ENCODE measurements at places on chromosomes 4 and X.

- no peak for DNase-seq
Observed at GRCh38 chr4:766152-766515, 59.8 kb downstream of the CPLX1 start.

- DNase-seq: no peak
Observed at GRCh38 chr4:159175989-159176375, 73.1 kb downstream of the RAPGEF2 start.

DNA sequence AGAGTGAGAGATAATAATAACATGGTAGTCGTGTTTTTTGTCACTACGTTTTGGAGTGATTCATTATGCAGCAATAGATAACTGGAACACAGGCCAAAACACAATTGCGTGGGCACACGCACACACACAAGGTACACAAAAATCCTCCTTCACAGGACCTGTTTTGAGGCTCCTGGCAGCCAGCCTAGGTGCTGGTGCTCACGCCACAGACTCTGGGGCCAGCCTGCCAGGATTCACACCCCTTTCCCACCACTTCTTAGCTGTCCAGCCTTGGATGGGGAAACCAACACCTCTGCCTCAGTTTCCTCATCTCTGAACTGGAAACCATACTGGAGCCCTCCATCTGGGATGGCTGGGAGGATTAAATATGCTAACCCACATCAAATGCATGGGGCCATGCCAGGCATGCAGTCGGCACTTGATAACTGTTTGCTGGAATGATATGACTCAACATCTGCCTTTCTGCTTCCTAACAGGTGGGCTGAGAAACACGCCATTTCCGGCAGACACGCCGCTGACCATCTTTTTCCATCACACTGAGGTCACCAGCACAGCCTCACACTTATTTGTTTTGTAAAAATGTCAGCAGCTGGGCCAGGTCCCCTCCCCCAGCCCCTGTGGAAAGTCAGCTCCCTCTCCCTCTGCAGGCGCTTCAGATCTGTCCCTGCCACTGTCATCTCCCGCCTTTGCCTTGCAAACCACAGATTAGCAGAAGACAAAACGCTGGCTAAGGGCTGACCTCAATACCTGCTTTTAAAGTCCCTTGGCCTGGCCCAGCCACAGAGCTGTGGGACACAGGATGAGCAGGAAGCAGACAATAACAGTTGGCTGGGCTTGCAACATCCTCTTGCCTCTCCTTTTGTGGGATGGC, 237.5 kb downstream of the BCOR start:
- no peak for DNase-seq

GRCh38 chr4:137543648-137544047, 11.4 kb upstream of the PCDH18 start:
- no peak for DNase-seq

DNA sequence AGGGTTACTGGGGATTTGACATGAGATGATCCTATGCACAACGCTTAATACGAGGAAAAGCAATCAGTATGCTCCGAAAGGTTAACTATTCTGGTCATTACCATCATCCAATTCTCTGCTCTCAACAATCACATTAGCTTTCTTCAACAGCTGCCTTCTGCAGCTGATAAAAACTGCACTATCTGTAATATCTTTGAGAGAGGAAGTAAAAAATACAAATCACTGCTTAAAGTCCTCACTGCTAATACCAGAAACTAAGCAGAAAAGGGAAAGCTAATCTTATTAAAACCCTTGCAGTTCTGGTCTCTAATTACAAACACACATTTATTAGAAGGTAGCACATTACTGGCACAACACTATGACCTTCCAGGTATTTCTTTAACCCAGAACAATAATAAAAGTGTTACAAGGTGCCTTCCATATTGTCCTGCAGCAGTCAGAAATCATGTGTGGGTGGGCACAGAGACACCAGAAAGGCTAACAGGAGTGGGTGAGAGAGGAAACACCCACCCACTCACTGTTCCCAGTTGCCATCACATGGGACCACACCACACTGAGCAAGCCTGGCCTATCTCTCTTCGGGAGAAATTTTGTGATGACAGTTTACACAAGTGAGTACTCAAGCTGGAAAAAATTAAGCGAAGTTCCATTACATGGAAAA, 71.0 kb downstream of the RELL1 start:
- no peak for DNase-seq

- DNase-seq: no peak
Observed at GRCh38 chr4:66872661-66873060, 672.6 kb downstream of the CENPC start.

DNA sequence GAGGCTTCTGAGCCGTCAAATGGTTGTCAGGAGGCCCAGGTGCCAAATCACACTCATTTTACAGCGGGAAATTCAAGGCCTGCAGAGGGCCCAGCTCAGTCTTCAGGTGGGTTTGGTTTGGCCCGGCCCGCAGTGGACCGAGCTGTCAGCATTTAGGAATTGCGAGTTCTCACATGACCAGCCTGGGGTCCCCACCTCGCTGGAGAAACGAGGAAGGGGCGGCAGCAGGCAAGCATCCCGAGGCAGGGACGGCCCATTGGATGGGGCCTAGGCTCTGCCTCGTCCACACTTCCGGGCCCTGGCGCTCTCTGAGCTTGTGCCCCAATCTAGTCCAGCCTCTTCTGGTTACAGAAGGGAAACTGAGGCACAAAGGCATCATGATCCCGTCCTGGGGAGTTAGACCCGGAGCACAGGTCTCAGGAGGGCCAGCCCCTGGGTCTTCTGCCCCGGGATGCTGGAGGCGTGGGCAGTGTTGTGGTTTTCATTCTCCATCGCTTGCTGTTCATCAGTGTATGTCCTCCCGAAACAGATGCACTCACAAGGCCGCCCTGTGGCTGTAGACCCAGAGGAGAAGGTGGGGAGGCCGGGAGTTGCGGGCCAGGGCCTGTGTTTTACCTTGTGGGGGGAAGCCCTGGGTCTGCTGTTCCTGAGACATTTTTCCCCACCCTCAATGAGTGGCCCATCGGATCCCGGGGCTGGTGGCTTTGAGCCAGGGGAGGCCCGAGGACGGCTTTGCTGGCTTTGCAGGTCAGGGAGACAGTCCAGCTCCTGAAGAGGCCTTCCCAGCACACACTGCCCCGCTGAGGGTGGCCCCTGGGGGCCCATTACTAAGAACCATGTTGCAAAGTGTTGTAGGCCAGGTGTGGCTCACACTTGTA, 8.9 kb downstream of the PSAPL1 start:
- no peak for DNase-seq

GRCh38 chrX:20789103-20789502, 522.4 kb upstream of the RPS6KA3 start:
- no peak for DNase-seq

- DNase-seq: peak; percentile 56
Observed at GRCh38 chrX:130174045-130174704, 2.4 kb downstream of the RAB33A start.

DNA sequence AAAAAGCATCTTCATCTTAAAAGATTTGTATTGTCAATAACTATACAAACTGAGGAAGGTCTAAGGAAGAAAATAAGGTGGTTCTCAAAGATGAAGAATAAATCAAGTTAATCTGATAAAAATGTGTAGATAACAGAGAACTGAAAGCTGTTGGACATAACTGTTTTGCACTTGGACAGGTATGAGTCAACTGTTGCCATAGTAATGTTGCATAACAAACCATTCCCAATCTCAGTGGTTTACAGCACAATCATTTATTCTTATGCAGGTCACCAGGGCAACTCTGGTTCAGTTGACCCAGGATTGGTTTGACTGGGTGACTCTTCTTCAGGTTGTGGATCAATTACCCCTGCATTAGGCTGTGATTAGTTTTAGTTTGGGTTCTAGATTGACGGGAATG, 2197.7 kb downstream of the ARAP2 start:
- DNase-seq: peak; percentile 27

GRCh38 chr4:2040391-2041238, 18.5 kb upstream of the NAT8L start:
- DNase-seq: no peak

GRCh38 chr4:1061760-1062159, 50.3 kb downstream of the FGFRL1 start:
- no peak for DNase-seq

GRCh38 chr4:150363721-150364688, 217.9 kb upstream of the MAB21L2 start:
- DNase-seq: no peak

DNA sequence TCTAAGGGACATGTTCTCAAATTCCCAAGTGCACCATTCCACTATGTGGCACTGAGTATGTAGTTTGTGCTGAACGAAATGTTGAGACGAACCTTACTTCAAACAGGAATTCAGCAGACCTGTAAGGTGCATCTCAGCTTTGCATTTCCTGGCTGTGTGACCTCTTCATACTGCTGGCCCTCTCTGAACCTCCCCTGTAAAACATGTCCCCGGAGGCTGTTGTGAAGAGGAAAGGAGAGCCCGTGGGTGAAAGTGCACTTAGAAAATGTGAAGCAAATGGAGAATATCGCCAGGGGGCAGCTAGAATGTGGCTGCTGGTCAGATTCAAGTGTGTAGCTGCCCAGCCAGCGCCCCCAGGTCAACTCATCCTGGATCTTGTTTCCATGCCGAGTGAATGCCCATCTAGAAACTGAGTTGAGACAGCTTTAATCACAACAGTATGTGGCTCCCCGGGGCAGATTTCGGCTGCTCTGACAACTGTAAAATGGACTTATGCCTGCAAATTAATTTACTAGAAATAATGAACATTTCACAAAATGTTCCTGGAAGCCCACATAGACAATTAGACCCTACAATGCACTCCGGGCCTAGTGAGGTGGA, 263.3 kb downstream of the EVC2 start:
- DNase-seq: no peak

- DNase-seq: no peak
Observed at GRCh38 chr4:123469696-123470095, 73.1 kb downstream of the SPRY1 start.

GRCh38 chr4:162838671-162839070, 328.0 kb downstream of the NAF1 start:
- no peak for DNase-seq

DNA sequence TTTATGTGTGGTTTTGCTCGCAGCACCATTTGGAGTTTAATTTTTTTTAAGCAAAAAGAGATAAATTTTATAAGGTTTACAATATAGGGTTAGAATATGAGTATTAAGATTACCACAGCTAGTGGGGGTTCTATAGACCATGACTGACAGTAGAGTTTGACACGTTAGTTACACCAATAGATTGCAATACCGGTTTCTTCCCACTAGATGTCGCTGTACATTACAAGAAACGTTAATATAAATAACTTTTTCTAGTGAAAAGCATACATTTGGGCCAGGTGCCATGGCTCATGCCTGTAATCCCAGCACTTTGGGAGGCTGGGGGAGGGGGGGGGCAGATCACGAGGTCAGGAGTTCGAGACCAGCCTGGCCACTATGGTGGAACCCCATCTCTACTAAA, 433.6 kb downstream of the MAGEB5 start:
- no peak for DNase-seq

DNA sequence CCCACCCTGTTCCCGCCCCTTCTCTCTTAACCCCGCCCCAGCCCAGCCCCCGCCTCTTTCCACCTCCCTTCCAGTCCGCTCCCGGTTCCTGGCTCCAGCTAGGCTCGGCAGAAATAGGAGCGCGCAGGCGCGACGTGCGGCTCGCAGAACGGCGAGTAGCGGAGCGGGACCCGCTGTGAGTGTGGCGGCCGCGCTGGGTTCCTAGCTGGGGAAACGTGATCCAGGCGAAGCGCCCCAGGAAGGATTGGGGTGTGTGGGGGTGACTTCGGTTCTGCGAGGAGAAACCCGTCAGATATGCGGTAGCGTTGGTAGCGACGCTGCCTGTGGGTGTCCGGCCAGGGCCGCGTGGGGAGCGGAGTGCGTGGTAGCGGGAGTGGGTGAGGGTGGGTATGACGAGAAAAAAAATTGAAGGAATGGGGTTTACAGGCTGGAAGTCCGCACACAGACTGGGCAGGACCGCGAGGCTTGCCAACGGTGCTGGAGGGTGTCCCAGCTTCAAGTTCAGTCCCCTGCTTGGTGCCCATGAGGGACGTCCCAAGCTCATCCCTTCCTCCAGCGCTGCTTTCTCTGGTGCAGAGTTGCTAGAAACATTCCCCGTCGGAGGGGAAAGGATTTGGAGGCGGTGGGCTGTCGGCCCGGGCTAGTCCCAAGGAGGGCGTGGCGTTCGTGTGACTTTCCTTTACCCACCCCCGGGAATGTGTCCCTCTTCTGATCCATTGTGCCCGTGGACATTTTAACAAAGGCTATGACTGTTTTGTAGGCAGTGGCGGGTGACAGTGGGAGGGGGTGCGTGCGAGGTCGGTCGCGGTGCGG, at the start of gene PRRG1:
Gene PRRG1 (plus strand): TSS at position 144 of the 813 bp plus-strand sequence. CDS start 56,886 bp downstream, outside the sequence.
- DNase-seq: peak; percentile 34

- no peak for DNase-seq
Observed at GRCh38 chrX:120536061-120536460, 24.7 kb downstream of the CUL4B start.

GRCh38 chrX:47180346-47180745, 13.3 kb upstream of the UBA1 start:
- no peak for DNase-seq

DNA sequence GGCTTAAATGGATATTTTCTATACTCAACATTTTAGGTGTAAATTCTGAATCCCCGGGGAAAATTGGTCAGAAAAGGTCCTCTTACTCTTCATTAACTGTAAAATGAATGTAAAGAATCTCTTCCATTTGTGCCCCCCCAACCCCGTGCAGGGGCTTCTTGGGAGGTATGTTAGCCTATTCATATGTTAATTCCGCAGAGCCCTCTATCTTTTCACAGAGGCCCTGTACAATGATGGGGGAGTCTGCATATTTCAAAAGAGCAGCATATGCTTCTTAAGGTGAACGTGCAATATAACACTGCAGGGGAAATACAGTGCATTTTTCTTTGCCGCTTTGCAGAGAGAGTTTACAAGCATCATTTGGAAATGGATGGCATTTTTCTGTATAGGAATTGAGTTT, 88.5 kb upstream of the CXorf66 start:
- DNase-seq: no peak

GRCh38 chr4:153909672-153910071, 120.8 kb upstream of the SFRP2 start:
- DNase-seq: no peak

DNA sequence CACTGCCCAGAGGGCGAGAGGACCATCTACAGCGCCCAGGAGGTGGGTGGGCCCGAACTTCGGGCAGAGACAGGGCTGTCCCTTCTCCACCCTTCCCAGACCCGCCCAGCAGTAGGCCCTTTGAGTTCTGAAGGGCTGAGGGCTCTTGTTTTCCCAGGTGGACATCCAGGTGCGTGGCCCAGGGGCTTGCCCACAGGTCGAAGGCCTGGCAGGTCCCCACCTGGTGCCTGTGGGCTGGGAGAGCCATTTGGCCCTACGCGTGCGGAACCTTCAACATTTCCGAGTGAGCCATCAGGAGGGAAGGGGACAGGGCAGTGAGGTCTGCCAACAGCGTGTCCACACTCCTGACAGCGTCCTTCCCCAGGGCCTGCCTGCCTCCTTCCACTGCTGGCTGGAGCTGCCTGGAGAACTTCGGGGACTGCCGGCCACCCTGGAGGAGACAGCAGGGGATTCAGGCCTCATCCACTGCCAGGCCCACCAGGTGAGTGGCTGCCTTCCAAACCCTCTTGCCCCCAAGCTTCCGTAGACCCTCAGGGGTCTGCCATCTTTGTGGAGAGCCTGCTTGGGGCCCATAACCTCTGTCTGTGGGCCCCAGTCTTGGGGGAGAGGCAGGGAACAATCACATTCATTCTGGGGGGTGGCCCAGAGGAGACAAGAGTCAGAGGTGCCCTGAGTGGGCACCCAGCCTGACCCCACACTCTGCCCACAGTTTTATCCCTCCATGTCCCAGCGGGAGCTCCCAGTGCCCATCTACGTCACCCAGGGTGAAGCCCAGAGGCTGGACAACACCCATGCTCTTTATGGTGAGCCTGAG, 6.8 kb downstream of the PLXNB3 start:
- DNase-seq: no peak

GRCh38 chr4:147012059-147012707, 66.5 kb upstream of the TTC29 start:
- no peak for DNase-seq

- DNase-seq: peak; percentile 33
Observed at GRCh38 chrX:30713061-30713525, 59.9 kb downstream of the GK start.

Data from AG09309 (cell line).